Activated naive CD4-positive, alpha-beta T cell (primary cell): ENCODE measurements at places on chromosomes 3 and 15.

- DNase-seq = no peak
Measured at GRCh38 chr3:124599779-124600693, 130.2 kb upstream of the UMPS start.

- DNase-seq = no peak
Measured at GRCh38 chr3:158974904-158975303, 173.1 kb downstream of the MFSD1 start.

GRCh38 chr15:64987136-64987535 lies 2.6 kb downstream of the SPG21 start:
- no peak for DNase-seq

DNA sequence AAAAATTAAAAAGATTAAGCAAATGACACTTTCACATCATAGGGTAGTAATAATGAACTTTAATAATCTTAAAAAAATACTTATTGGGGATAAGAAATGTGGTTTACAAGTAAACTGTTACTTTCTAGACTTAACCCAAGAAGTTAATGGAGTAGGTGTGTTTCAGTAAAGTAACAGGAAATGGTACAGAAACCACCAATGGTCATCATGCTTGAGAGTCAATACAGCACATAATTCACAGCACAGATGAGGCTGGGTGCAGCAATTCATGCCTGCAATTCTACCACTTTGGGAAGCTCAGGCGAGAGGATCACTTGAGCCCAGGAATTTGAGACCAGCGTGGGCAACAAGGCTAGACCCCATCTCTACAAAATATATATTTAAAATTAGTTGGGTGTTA lies 11.5 kb upstream of the USP50 start:
- no peak for DNase-seq

- no peak for DNase-seq
Measured at GRCh38 chr3:4887177-4887576, 92.1 kb upstream of the BHLHE40 start.

DNA sequence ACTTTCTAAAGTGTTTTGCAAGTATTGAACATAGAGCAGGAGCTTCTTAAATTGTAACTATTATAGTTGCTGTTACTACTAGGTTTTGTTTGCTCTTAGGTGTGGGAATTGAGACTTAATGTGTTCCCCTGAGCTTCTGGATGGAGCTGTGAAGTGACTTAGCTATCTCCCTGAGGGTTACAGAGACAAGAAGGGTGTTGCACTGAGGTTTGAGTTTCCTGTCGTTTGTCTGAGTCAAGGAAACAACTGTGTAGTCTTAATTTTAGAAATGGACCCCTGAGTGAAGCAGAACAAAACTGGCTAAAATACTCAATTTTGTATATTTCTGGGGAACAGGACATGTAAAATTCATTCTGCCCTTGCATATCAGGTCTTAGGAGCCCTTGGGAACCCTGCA lies 20.4 kb downstream of the TTC21A start:
- DNase-seq = no peak

DNA sequence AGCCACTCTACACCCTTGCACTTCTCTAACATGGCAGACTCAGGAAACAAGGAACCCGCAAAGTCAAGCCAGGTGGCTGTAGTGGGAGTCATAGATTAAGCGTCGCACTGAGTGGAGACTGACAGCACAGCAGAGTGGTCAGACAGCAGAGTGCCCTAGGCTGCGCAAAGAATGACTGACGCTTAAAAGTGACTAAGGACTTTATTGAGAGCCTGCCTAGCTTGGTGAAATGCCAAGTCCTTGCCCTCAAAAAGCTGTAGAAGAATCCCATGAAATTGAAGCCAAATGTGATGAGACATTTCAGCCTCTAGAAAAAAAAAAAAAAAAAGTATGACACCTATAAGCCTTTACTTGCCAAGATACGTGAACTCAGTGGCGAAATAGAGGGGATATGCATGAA lies 30.2 kb downstream of the NCEH1 start:
- DNase-seq = no peak

GRCh38 chr3:10993729-10994065 lies 1.1 kb downstream of the SLC6A1 start:
- DNase-seq = no peak

GRCh38 chr3:116524453-116525210 lies 79.3 kb upstream of the LSAMP start:
- DNase-seq = no peak

- no peak for DNase-seq
Measured at GRCh38 chr15:73172508-73172907, 120.2 kb downstream of the NEO1 start.

- no peak for DNase-seq
Measured at GRCh38 chr3:105974381-105974780, 105.6 kb upstream of the CBLB start.

DNA sequence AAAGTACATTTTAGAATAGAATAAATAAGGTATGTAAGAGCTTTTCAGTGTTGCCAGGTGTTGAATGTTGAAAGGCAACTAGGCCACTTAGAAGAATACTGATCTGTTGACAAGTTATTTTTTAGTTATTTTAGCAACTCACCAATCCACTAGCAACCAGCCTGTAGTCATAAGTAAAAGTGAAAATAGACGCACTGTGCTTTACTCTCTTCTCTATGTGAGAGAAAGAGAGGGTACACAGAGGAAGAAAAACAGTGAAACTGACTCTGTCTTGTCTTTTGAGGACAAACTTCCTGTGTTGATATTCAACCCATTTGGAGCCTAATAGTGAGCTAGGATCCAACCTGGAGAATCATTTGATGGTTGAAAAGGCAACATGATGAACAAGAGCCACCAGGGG lies 327.1 kb upstream of the GOLIM4 start:
- no peak for DNase-seq

DNA sequence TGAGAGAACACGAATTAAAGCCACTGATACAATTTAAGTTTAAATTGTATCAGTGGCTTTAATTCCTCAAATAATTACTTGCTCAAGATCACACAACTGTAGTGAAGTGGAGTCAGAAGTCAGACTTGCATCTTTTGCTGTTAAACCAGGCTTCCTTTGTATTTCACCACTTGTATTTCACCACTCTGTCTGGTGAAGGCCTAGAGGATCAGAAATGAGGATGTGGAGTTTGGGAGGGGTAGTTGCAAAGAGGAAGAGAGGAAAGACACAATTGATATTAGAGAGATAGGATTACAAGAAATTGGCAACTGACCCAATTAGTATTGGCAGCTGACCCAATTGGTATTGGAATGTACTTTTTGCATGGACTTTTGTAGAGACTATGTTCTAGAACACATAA lies 288.1 kb upstream of the GPR149 start:
- no peak for DNase-seq

DNA sequence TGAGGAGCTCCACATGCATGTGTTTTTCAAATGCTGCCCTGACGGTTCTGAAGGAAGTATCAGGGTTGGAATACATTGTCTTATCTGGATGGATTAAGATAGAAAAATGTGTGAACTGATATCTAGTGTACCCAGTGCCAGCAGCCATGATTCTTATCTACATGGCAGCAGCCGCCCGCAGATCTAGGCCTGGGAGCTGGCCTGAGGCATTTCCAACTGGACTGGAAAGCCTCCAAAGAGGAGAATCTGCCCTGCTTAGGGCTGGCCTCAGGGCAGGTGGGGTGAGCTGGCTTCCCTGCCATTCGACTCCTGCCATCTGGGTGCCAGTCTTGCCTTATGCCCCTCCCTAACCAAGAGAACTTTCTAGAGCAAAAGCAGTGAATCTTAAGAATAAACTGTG lies 125.8 kb downstream of the SSR3 start:
- DNase-seq = no peak

DNA sequence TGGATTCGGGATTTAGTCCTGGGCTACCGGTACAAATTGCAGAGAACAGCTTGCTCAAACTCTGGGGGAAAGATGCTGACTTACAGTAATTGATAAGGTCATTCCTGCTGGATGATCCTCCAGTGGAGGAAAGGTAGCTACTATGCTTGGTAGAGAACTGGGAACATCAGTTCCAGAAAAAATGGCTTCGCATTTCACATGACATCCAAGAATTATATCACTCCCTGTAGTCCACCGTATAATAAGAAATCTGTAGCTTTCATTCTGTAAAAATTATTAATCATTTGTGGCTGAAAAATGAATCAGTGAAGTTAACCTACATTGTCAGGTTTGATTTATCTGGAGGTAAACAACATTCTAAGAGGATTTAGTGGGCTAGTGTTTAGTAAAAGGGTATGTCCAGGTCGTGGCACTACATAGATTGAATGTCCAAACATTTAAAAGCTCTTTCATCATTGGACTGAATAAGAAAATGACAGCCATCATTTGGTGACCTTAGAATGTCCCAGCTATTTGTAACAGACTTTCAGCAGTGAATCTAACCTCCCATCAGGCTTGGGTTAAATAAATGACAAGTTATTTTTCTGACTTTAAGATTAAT lies 203.2 kb upstream of the TMCO5A start:
- no peak for DNase-seq

DNA sequence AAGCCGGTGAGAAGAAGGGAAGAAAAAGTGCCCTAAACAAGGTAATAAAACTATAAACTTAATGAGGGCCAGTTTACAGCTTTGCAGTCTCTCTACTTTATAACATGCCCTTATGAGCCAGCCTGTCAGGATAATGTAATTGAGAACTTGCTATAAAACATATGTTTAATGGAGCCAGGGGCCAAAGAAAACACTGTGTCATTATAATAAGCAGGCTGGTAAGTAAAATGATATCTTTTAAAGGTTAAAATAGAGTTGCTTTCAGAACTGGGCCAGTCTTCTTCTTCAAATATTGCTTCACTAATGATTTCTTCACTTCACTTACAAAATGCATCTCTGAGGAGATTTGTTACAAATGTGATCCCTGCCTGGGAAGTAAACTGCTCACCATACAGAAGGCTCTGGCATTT lies 192.5 kb downstream of the SHOX2 start:
- DNase-seq = no peak

DNA sequence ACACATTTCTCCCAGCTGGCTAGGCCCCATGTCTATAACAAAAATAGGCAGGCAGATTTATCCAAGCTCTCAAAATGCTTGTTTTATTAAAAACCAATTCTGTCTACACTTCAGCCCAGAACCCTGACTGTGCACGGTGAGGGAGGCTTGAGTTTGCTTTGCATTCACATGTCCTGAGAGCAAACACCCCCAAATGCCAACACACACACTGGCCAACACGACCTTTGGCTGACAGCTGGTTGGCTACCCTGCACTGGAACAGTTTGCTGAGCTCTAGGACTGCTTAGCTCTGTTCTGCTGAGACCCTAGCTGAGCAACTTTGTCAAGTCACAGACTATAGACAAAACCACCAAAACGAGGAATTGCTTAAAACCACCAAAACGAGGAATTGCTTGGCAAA lies 3.6 kb downstream of the STIMATE start:
- DNase-seq = no peak

DNA sequence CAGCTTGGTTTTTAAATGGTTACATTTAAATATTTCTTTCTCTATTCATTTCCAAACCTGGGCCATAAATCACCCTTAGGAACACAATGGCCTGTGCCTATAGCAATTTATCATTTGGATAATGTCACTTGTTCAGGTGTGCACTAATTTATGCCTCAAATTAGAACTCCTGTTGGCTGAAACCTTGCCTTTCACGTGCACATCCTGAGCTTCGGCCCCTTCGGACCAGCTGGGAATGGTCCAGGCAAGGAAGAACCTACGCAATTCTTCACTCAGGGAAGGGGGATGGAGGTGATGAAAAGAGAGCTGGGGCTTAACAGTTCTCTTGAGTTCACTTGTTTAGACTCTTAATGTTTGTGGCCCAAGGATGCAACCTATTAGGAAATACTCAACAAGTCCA lies 324.1 kb upstream of the ICE2 start:
- DNase-seq = no peak

DNA sequence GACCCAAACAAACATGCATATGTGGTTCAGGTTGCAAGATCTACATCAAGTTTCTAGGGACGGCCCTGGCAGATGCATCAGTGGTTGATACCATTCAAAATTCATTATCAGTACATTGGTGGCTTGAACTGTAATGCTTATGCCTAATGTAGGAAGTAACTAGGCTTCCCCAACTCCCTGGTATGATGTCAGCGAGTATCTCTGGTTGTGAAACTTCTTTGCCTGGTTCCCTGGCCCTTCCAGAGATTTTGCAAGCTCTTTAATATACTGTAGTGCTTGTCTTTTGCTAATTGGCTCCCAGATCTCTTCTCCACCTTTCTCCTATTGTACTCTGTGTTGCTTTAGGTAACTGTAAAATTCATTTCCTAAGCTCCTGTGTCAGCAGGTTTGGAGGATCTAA lies 114.8 kb upstream of the RARB start:
- DNase-seq = no peak

- no peak for DNase-seq
Measured at GRCh38 chr15:80727196-80727595, 32.1 kb downstream of the ABHD17C start.

DNA sequence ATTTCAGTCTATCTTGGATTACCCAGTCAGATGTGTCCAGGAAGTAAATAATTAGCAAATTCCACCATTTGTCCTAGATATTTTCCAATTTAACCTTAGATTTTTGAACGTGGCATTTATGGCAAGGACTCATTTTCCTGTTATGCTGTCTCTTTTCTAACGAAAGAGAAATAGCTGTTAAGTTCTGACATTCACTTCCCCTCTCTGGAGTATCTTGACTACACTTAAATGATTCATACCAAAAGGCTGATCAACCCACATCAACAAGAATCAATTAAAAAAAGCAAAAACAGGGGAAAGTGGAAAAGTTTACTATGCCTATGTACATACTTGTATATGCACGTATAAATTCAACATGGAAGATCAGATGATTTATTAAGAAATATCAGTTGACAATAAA lies 149.9 kb downstream of the FRMD5 start:
- DNase-seq = no peak

- DNase-seq = no peak
Measured at GRCh38 chr3:103052236-103052830, 617.5 kb downstream of the ZPLD1 start.

GRCh38 chr3:41394896-41395295 lies 195.6 kb downstream of the CTNNB1 start:
- DNase-seq = no peak

- no peak for DNase-seq
Measured at GRCh38 chr3:66419036-66419435, 81.8 kb downstream of the LRIG1 start.

GRCh38 chr3:46393554-46394434 lies 13.1 kb downstream of the CCR5AS start:
- DNase-seq = no peak

DNA sequence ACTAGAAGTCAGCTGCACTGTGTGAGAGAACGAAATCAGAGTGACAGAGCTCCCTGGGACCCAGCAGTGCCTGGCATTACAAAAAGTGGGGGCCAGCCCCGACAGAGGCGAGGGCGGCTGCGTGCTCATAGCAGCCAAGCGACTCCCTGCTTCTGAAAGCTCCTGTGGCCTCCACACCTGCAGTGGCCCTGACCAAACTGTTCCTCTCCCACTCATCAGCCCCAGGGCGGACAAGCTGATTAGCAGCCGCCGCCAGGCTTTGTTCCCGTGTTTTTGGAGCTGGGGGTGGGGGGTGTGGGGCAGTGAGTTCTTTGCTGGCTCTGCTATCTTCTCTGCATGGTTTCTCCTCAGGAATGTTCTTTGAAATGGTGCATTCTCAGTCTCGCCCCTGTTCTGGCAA lies 58.1 kb downstream of the DGKG start:
- DNase-seq = no peak
